Activated CD4-positive, alpha-beta memory T cell treated with anti-CD3 and anti-CD28 coated beads, Interleukin-2, amount 10 ng/mL, durations not matched to agents 7 days and 5 days (primary cell): ENCODE measurements at places on chromosomes 5 and 9. TPM values are rescaled to one million over a fixed set of nuclear protein-coding genes. Genes with fewer than 3 reads are reported as not detected.

The CMYA5 gene
- total RNA-seq: 0.08 TPM

The HNRNPAB gene
- total RNA-seq: 186 TPM

DNA sequence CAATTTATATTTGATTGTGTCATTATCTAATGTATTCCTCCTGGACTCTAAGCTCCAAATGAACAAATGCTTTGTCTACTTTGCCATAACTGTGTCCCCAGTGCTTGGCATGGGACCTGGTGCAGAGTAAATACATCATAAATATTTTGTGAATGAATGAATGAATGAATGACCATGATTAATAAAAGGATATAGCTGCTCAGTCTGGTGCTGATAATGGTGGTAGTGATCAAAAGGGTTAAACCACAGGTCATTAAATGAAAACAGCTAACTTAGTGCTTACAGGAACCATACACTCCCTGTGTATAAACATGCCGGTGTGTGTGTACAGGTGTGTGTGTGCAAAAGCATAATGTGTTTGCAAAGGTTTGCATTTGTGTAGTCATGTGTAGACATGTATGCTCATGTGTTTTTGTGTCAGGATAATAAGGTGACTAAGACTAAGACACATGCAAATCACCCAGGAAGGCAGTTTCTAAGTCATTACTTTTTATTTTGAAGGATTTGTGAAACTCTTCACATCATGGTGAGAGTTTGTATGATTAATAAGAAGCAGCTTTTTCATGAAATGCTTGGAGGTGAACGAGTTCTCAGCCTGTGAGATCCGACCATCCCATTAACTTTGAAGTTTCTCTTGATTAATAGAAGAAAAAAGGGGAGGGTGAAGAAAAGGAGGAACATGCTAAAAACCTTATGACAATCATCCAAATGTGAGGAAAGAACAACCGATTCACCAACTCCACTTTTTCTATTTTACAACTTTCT lies 24.6 kb downstream of the SPARC start:
- H3K4me1 ChIP-seq: peaks cover 19% of the 10 kb centered on the region
- no peak overlapping the region for H3K27ac ChIP-seq
- H3K4me3 ChIP-seq: no peak overlapping the region
- H3K27me3 ChIP-seq: peaks cover 8% of the 10 kb centered on the region
- DNase-seq: no peak

The TNFSF8 gene
- total RNA-seq: 34.6 TPM

The TGFBI gene
- total RNA-seq: not detected

DNA sequence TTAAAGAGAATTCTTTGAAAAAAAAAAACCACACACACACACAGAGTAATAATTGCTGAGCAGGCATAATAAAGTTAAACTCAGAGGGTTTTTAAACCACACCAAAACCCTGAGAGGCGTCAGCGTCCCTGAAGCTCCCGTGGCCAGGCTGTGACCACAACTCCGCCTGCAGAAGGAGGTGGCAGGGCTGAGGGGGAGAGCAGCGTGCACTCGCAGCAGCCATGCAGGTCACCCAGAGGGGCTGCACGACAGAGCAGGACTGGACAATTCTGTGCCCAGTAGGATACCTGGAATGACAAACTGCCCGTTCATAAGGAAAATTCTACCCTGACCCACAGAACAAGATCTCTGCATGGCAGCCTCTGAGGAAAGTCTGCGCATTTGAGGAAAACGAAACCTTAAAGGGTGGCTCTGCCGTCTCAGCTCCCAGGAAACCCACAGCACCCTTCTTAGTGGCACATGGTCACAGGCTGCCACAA lies 44.0 kb downstream of the ROR2 start:
- peaks cover 2% of the 10 kb centered on the region for H3K36me3 ChIP-seq
- H3K27ac ChIP-seq: no peak overlapping the region

The TCF7 gene
- 21.9 TPM for total RNA-seq

- H3K27me3 ChIP-seq: no peaks in the 10 kb centered on the region
- no peaks in the 10 kb centered on the region for H3K4me1 ChIP-seq
- DNase-seq: no peak
- peaks cover 4% of the 10 kb centered on the region for H3K36me3 ChIP-seq
These were observed 35.1 kb downstream of the CTNNAL1 start for GRCh38 chr9:108978205-108978604.

GRCh38 chr5:67581203-67581602 lies 384.6 kb upstream of the CD180 start:
- H3K4me1 ChIP-seq: no peaks in the 10 kb centered on the region
- no peaks in the 10 kb centered on the region for H3K36me3 ChIP-seq
- no peak overlapping the region for H3K27ac ChIP-seq
- DNase-seq: no peak

DNA sequence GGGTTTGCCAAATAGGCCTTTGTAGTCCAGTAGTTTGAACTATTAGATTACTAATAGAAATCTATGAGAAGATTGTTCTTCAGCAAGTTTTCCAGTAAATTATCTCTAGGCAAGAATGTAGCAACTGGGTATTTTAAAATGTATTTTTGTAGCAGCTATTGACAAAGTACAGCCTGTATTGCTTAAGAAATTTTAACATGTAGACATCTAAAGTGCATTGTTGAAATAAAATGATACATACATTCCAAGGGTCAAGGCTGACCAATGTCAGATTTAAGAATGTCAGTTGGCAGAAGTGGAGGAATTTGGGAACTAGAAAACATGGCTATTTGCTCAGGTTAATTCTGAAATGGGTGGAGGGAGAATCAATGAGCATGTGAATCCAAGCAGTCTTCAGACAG lies 57.5 kb upstream of the ZSWIM6 start:
- H3K4me3 ChIP-seq: no peak overlapping the region
- no peaks in the 10 kb centered on the region for H3K27me3 ChIP-seq
- no peaks in the 10 kb centered on the region for H3K36me3 ChIP-seq
- peaks cover 17% of the 10 kb centered on the region for H3K4me1 ChIP-seq

- no peak overlapping the region for H3K27ac ChIP-seq
- H3K4me3 ChIP-seq: no peak overlapping the region
- no peaks in the 10 kb centered on the region for H3K4me1 ChIP-seq
- H3K27me3 ChIP-seq: no peaks in the 10 kb centered on the region
- no peak for DNase-seq
These were observed 237.7 kb upstream of the MEF2C start for GRCh38 chr5:89120719-89121118.

The SLC36A3 gene
- total RNA-seq: not detected

DNA sequence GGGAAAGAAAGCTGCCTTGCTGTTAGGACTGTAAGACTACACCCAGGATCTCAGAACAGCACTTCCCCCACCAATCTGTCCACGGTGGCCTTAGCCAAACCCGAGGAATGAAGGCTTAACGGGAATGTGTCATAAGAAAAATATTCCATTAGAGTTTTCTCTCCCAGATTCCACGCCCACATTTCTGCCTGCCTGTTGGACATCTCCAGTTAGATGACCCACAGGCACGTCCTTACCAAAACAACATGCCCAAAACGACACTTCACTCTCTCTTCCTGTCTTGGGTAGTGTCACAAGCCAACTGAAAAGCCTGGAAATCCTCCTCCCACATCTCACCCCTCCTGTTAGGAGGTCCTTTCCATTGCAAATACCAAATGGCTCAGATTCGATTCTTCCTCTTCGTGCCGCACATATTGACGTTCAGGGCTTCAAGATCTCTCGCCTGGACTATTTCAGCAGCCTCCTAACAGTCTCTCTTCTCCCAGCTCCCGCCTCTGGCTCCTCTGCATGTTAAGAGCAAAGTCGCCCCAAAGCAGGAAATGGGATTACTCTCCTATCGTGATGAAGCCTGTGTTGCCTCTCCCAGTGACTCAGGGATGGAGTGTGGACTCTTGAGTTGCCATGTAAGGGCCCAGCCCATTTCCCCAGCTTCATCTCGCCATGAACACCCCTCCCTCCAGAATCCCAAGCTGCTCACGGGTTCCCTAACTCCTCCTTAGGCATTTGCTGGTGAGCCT lies 159.3 kb downstream of the NR3C1 start:
- H3K36me3 ChIP-seq: no peaks in the 10 kb centered on the region
- H3K4me3 ChIP-seq: no peak overlapping the region
- no peaks in the 10 kb centered on the region for H3K4me1 ChIP-seq
- no peak for DNase-seq
- H3K27ac ChIP-seq: no peak overlapping the region
